Stimulated activated CD8-positive, alpha-beta memory T cell treated with anti-CD3 and anti-CD28 coated beads, Interleukin-7, amount 100 ng/mL, for 48 hours (primary cell): ENCODE measurements at places on chromosomes 7 and 10.

GRCh38 chr10:71873582-71874211 lies 22.6 kb upstream of the PSAP start:
- no peak for DNase-seq

GRCh38 chr7:117251687-117252086 lies 71.2 kb downstream of the WNT2 start:
- DNase-seq, result no peak

DNA sequence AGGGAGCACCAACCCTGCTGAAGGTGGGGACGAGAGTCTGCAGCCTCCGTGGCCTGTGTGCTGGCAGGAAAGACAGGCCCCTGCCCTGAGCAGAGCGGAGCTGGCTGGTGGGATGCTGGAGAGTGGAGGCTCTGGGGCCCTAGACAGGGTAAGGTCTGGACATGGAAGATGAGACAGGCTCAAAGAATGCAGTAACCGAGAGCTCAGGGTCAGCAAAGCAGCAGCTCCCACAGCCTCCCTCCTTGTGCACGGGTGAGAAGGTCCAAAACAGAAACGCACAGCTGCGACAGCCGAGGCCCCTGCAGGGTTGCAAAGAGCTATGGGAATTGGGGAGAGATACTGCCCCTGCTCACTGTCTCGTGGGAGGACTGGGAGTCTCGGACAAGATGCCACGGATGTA lies 80.5 kb downstream of the TNS3 start:
- DNase-seq, result no peak

DNA sequence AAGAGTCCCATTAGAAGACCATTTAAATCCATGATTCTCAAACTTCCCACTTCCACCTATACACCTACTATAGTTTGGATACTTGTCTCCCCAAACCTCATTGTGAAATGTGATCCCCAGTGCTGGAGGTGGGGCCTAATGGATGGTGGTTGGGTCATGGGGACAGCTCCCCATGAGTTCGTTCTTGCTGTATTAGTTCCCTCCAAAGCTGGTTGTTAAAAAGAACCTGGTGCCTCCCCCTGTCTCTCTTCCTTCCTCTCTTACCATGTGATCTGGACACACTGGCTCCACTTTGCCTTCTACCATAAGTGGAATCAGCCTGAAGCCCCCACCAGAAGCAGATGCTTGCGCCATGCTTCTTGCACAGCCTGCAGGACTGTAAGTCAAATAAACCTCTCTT lies 53.9 kb downstream of the WIPF3 start:
- no peak for DNase-seq

DNA sequence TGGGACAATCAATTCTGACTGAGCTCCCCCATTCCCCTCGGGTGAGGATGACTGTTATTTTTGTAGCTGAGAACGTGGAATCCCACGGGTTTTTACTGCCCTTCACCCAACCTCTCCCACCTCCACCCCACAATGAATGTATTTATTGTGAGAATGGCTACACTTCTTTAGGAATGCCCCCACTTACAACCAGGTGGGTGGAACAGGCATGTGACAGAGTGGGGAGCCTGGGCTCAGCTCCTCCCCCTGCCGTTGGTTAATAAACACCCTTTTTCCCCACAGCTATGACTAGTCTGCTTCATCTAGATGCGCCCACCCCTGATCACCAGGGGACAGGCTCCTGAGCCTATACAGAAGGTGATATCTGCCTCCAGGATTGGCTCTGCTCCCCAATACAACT lies 2.0 kb downstream of the MRPL43 start:
- DNase-seq, result no peak

DNA sequence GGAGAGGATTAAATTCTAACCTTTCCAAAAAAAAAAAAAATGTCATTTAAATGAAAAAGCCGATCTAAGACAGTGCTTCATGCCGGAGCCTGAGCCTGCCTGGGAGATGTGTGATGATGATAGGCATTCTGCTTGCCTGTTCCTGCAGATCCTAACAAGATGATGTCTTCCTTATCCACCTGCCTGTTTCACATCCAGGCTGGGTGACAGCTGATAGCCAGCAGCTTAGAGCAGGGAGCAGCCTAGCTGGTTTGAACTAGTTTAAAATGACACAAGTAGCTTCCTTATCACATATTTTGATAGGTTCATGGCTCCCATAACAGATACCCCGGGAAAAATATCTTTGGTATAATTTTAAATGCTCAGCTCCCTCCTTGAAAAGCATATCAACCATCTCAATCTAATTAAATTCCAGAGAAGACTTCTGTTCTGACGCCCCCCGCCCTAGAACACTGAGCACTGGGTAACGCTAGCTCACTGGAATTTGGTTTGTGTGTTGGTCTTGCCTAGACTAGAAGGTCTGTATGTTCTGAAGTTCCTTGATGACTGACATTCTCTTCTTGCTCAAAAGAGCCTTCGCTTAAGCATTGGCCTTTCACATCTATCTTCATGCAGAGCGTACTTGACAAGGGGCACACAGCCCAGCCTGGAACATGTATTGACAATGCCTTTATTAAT lies 96.9 kb upstream of the FGFR2 start:
- no peak for DNase-seq

- DNase-seq, result no peak
Measured at GRCh38 chr7:157738066-157738460, 401.3 kb downstream of the DNAJB6 start.

GRCh38 chr10:126948355-126949160 lies 43.3 kb downstream of the DOCK1 start:
- no peak for DNase-seq

DNA sequence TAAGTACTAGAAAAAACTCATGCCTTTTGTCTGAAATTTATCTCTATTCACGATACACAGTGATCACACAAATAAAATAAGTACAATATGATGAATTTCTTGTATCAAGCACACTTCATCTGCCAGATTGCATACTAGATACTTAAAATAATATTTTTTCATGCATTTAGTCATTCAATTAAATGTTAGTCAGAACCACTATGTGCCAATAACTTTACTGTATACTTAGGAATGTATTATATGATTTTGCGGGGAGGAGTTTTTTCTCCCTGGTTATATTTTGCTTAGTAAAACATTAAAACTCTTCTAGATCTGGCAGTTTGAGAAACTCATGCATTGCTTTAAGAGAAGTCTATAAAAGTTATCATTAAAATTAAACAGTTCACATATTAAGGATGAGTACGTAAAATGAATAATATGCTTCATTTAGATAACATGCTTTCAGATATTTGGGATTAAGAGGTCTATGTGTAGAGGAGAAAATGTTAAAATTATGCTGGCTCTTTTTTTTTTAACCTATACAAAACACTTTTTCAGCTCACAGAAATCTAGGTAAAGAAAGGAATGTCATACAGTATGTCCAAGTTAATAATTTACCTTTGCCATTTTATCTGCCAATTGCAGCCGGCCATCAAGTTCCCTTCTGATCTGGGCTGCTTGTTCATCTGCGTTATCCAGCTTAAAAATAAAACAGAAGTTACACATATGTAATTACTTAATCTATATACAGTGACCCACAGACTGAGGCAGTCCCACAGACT lies 70.1 kb downstream of the RNF133 start:
- DNase-seq, result no peak

DNA sequence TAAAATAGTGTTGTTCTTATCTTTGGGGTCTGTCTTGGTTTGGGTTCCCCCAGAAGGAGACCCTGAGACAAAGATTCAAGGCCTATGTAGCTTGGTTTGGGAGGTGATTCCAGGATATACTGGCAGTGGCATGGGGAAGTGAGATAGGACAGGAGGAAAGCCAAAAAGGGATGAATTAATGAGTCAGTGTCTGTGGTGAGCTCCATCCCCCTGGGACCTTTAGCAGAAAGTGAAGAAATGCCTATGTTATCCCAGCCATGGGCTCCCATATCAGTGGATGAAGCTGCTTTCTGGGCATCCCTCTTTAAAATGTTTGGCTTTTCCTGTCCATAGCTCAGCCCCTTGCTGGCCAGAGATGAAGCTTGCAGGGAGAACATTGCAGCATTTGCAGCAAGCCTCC lies 217.0 kb upstream of the CTBP2 start:
- DNase-seq, result no peak

- DNase-seq, result no peak
Measured at GRCh38 chr10:50501924-50502452, 121.8 kb downstream of the SGMS1 start.

DNA sequence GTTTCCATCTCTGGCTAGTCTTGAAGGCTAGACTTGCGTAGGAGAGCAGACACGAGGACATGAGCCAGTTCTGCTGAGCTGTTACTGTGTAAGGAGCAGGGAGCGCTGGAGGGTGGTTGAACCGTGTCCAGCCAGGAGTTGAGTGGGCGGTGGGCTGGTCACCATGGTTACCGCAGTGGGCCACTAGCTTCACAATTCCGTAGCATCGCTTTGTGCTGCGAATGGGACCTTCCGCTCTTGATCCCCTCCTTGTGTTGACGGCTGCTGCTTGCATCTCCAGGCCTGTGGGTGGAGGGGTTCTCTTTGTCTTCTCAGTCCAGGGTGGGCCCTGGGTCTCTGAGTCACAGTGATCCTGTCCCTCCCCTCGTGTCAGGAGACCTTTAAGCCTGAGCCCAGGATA lies 49.4 kb upstream of the OCM start:
- no peak for DNase-seq

DNA sequence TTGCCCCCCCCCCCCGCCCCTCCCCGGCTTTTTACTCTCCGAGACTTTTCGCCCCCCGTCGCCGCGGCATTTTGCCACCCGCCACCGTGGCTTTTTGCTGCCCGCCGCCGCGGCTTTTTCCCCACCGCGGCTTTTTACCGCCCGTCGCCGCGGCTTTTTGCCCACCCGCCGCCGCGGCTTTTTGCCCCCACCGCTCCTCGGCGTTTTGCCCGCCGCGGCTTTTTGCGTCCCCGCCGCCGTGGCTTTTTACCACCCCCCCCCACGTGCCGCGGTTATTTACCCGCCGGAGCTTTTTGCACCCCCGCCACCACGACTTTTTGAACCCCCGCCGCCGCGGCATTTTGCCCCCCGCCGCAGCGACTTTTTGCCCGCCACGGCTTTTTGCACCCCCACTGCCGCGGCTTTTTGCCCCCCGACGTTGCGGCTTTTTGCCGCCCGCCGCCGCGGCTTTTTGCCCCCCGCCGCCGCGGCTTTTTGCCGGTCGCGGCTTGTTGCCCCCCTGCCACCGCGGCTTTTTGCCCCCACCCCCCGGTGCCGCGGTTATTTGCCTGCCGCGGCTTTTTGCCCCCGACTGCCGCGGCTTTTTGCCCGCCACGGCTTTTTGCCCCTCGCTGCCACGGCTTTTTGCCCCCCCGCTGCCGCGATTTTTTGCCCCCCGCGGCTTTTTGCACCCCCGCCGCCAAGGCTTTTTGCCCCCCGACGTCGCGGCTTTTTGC lies 461.1 kb downstream of the ZNF33B start:
- no peak for DNase-seq

- no peak for DNase-seq
Measured at GRCh38 chr7:44491229-44491628, 771 bp upstream of the NUDCD3 start.

DNA sequence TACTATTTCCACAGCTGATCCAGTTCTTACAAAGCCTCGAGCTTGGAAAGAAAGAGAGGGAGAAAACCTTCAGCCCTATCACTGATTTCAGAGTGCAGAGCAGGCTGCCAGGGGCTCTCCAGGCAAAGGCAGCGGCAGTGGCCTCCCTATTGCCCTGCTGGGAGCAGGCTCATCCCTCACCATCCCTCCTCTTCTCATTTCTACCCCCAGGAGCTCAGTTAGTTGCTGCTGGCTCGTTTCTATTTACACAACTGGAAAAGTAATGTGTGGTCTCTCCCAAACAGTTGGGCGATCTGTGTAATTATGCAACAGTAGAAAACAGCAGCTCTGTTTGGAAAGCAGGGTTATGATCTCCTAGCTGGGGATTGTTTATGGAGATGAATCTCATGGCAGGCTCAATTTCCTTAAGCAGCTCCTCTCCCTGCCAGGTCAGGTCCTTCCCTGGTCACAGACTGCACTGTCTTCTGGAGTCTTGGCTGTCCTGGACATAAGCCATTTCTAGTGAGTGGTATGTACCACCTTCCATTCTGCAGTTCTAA lies 28.7 kb upstream of the TNS3 start:
- no peak for DNase-seq

DNA sequence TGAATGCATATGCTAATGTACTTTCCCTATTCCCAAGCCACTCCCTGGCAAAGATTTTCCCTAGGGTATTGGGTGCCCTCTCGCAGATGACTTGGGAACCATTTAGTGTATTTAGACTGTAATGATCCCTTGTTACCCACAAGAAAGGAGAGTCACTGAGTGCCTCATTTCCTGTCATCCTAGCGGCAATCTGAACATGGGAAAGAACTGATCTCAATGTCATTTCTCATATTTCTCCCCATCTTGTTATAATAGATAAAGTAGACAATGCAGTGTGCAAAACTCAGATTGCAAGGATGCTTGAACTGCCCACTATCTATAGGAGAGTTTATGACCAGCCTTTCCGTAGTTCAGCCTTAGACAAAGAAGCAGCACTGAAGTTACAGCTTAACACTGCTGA lies 123.3 kb downstream of the MICU1 start:
- no peak for DNase-seq

- no peak for DNase-seq
Measured at GRCh38 chr10:67079126-67079525, 153.3 kb downstream of the LRRTM3 start.

DNA sequence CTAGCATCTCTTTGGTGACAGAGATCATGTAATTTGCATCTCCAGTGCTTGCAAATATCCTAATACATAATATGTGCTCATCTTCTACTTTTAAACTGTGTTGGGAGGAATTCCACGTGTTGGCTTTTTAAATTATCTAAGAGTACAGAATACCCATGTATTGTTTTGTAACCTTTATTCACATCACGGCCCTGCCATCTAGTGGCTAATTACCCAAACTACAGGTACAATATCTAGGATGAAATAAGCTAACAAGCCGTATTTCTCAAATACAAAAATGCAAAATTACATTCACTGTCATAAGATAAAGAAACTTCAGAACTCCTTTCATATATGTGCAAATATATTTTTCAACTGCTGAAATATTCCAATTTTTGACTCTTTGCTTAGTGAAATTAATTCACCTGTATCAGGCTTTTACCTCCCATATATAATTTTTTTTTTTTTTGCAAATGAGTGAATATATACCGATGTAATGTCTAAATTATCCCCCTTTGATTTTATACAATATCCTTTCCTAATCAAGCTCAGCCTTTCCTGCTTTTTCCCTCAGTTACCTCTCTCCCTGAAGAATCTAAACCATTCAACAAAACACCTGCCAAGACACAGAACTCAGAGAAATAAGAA lies 30.3 kb upstream of the LSM8 start:
- no peak for DNase-seq

DNA sequence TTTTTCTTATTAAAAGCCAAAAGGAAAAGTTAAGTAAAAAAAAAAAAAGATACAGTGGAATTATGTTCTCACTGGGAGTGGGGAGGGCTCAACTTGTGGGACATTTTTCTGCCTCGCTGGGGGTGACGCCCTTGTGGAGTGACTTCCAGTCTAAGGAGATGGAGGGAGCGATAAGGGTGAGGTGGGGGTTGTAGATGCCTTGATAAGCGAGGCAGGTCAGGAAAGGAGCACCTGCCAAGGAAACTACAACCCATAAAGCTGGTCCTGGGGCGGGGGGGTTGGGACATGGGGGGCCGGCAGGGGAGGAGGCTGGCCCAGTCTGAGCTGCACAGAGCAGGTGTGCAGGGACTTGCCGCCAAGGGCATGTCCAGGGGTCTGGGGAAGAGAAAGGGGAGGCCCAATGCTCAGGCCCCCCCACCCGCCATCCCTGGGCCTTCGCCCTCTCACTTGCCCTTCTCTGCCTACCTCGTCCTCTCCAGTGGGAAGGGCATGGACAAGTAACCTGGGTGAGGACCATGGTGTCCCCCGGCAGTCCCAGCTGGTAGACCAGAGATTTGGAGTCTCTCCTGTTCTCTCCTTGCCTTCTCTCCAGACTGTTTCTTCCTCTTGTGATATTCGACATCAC lies 2.5 kb upstream of the TRPV5 start:
- DNase-seq, result no peak
